Chondrocyte (in vitro differentiated cells): ENCODE measurements at places on chromosomes 11 and 22. TPM values are rescaled to one million over a fixed set of nuclear protein-coding genes. Genes with fewer than 3 reads are reported as not detected.

DNA sequence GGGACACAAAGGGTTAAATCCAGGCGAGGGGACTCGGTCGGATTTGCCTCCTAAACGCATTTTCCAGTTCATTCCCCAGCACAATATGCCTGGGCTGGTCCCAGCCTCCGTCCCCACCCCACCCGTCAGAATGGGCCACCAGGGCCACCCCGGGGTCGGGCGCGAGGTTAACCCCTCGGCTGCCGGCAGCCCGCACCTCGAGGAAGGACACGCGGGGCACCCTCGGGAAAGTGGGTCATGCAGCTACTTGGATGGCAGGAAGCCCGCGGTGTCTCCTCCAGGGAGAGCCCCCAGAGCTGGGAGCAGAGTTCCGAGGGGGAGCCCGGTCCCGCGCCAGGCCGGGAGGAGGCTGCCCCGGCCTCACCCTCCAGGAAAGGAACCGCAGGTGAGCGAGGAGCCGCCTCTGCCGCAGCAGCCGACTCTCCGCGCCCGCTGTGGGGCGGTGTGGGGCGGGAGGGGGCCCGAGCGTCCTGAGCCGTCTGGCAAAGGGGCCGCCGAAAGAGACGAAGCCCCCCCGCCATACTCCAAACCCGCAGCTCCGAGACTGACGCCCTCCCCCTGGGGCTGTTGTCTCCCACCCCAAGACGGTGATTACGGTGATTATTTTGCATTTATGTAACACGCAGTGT lies 1.4 kb downstream of the NECTIN1 start:
- H3K27me3 ChIP-seq = peaks cover 4% of the 10 kb centered on the region
- H3K4me3 ChIP-seq = peak overlapping the region; percentile 84
- H3K27ac ChIP-seq = no peak overlapping the region
- DNase-seq = no peak
- H3K36me3 ChIP-seq = no peaks in the 10 kb centered on the region

PRG2 gene
- not detected in 3 replicates for total RNA-seq

MAP6 gene
- total RNA-seq = 14.2 to 26.4 TPM (median 25.9 TPM) in 3 replicates

- no peak overlapping the region for H3K4me3 ChIP-seq
- H3K27ac ChIP-seq = no peak overlapping the region
- peaks cover 40% of the 10 kb centered on the region for H3K27me3 ChIP-seq
- no peaks in the 10 kb centered on the region for H3K36me3 ChIP-seq
Measured at GRCh38 chr22:37335806-37336199, 53.5 kb downstream of the CYTH4 start.

- H3K36me3 ChIP-seq = no peaks in the 10 kb centered on the region
- H3K27ac ChIP-seq = peak overlapping the region; percentile 91
- no peak for DNase-seq
- H3K4me1 ChIP-seq = peaks cover 49% of the 10 kb centered on the region
Measured at GRCh38 chr11:47184711-47185304, 1.4 kb downstream of the PACSIN3 start.

APOBEC3G gene
- total RNA-seq = 0.56 to 0.94 TPM (median 0.87 TPM) in 3 replicates

CNGA4 gene
- 0.17 to 0.22 TPM in 2 of 3 replicates, not detected in the other for total RNA-seq

LRRN4CL gene
- total RNA-seq = 0.20 to 0.51 TPM (median 0.21 TPM) in 3 replicates

DNA sequence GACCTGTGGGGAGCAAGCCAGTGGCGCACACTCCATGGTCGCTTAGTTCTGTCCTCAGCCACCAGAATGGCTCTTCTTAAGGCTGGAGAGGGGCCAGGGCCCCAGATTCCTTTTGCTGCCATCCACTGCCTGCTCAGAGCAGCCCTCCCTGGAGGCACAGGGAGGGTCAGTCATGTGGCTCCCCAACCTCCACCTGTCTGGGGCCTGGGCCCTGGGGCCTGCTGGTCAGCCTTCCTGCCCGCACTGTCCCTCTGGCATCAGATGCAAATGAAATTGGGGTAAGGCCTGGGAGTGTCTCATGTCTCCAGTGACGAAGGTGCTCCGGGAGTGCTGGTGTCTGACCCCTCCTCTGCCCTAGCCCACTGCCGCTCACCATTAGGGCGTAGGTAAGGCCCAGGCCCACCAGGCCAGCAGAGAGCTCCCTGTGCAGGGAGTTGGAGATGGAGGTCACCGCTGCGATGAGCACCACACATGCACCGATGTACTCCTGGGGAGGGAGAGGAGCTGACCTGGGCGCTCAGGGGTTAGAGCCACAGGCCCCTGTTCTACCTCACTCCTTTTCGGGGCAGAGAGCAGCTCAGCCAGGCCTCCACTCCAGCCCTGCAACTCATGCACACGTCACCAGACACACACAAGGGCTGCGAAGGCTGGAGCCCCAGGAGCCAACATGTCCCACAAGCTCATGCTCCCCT lies 9.0 kb upstream of the KCNJ11 start:
- H3K4me3 ChIP-seq = no peak overlapping the region
- H3K27me3 ChIP-seq = peaks cover 14% of the 10 kb centered on the region
- H3K36me3 ChIP-seq = no peaks in the 10 kb centered on the region
- no peak overlapping the region for H3K27ac ChIP-seq

GRCh38 chr11:10588904-10589303 lies 20.4 kb upstream of the LYVE1 start:
- H3K4me1 ChIP-seq = peaks cover 89% of the 10 kb centered on the region
- peak overlapping the region; percentile 38 for H3K27ac ChIP-seq
- no peak for DNase-seq
- H3K36me3 ChIP-seq = peaks cover 8% of the 10 kb centered on the region

TSSK2 gene
- total RNA-seq = not detected in 3 replicates

- H3K4me1 ChIP-seq = peaks cover 5% of the 10 kb centered on the region
- peak overlapping the region; percentile 76 for H3K4me3 ChIP-seq
- H3K27ac ChIP-seq = no peak overlapping the region
- no peak for DNase-seq
Measured at GRCh38 chr11:123653483-123653826, 969 bp downstream of the SCN3B start.

GRCh38 chr22:41574847-41575381 lies 14.1 kb downstream of the CSDC2 start:
- H3K27ac ChIP-seq = no peak overlapping the region
- H3K4me1 ChIP-seq = peaks cover 3% of the 10 kb centered on the region
